ENCODE measurements at places on chromosomes 6 and 20. TPM values are rescaled to one million over a fixed set of nuclear protein-coding genes. Genes with fewer than 3 reads are reported as not detected.

DNA sequence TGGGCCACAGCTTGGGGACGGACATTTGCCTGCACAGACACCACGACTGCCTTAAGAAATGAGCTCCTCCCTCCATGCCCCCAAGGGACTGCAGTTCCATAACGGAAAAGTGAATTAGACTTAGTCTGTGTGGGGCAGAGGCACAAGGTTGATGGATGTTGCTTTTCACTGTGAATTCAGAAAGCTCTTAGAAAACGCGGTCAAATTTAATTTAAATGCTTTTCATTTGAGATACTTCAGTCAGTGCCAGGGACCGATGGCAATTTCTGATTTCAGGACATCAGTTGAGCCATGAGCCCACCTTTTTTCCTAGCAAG lies 356.4 kb downstream of the KIF16B start:
- ATAC-seq, result no peak

DNA sequence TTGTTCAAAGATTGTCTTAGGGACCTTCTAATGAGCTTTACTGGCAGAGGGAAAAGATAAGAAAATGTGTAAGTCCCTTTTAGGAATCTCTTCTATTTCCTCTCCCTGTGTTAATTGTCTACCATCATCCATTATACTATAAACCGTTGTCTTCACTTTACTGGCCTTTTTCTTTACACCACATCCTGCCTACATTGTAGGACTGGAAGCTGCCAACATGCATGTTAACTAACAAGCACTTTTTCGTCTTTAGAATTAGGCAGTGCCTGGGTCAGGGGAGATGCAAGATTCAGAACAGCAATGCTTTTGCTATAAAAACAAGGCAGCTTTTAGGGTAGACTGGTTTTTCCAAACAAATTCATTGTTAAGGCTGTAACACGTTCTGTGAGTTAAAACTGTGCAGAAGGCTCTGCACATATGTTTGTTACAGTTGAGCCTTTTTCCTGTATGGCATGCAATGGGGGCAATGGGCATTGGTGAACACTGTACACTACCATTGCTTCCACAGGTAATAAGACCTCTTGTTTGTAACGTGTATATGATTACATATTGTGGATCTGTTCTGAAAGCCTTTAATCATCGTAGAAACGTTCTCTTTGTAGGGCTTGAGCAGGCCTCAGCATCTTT lies 10.9 kb upstream of the PKIG start:
- no peak for ATAC-seq

DNA sequence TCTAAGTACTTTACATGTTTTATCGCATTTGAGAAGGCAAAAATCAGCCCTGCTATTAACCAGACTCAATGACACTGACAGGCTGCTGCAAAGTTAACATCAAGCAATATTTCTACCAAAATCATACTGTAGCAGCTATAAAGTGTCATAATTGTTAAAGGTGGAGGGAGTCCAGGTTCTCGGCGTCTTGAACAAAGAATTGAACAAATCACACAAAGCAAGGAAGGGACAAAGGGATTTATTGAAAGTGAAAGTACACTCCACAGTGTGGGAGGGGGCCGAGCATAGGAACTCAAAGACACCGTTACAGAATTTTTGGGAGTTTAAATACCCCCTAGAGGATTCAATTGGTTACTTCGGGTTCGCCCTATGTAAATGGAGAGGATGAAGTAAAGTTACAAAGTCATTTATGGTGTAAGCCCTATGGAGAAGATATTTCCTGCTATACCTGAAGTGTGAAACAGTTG lies 12.9 kb upstream of the ZNF391 start:
- no peak for ATAC-seq

DNA sequence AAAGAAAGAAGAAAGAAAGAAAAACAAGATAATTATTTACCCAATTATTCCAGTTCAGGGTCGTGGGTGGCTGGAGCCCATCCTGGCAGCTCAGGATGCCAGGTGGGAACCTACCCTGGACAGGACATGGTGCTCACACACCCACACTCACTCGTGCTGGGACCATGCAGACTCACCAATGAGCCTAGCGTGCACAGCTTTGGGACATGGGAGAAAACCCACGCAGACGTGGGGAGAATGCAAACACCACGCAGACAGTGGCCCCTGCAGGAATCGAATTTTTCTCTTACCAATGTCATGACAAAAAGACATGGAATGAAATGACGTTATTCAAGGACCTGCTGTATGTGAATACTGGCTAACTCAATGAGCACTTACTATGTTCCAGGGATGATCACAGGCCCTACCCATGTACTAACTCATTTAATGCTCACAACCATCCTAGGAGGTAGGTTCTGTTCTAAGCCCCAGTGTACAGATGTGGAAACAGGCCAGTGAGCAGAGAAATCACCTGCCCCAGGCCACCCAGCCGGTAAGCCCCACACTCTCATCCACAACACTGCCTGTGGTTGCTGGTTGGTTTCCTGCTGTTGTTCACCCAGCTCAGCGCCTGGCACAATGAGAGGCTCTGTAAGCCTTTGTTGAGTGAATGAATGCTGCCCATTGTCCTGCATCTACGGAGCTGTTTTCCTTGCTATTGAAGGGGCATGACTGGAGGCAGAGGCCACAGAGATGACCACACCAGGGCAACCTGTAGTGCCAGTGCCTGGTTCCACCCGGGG lies 6.8 kb upstream of the PI16 start:
- no peak for ATAC-seq

GRCh38 chr6:136772685-136773472 lies 19.4 kb downstream of the MAP3K5 start:
- no peak for ATAC-seq

- peak; percentile 85 for ATAC-seq
Observed at GRCh38 chr6:149925974-149926777, 3.3 kb upstream of the RAET1G start.

DNA sequence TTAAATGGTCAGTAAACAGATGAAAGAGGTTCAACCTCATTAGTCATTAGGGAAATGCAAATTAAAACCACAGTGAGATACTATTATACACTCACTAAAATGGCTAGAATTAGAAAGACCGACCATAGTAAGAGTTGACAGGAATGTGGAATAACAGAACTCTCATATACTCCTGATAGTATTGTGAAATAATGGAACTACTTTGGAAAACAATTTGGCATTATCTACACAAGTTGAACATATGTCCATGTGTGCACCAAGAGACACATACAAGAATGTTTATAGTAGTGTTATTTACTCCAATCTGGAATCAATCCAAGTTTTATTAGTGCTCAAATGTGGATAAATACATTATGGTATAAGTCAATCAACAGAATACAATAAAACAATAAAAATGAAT lies 59.6 kb downstream of the AK9 start:
- no peak for ATAC-seq

GRCh38 chr6:29025927-29026585 lies 18.9 kb downstream of the OR2W1 start:
- no peak for ATAC-seq

GRCh38 chr6:39424831-39425230 lies 102.3 kb upstream of the KCNK16 start:
- no peak for ATAC-seq

DNA sequence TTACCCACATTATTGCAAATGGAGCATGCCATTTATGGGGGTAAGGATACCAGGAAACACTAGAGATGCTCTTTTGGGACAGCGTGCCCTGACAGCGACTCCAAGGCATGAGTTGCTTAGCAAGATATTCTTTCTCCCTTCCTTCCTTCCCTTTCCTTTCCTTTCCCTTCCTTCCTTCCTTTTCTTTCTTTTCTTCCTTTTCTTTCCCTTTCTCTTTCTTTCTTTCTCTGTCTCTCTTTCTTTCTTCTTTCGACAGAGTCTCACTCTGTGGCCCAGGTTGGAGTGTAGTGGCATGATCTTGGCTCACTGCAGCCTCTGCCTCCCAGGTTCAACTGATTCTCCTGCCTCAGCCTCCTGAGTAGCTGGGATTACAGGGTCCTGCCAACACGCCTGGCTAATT lies 3.3 kb downstream of the MUCL3 start:
- no peak for ATAC-seq

- ATAC-seq, result no peak
Observed at GRCh38 chr20:37408302-37409193, 62.6 kb downstream of the SRC start.

The NCOA7 gene
- 28.6 TPM for total RNA-seq

- no peak for ATAC-seq
Observed at GRCh38 chr6:49097116-49097515, 365.9 kb downstream of the MMUT start.

- ATAC-seq, result no peak
Observed at GRCh38 chr6:109939654-109940053, 38.5 kb upstream of the GPR6 start.

- ATAC-seq, result no peak
Observed at GRCh38 chr6:30640481-30640880, 6.5 kb upstream of the C6orf136 start.

- no peak for ATAC-seq
Observed at GRCh38 chr20:61701401-61701800, 364.3 kb downstream of the TAF4 start.

DNA sequence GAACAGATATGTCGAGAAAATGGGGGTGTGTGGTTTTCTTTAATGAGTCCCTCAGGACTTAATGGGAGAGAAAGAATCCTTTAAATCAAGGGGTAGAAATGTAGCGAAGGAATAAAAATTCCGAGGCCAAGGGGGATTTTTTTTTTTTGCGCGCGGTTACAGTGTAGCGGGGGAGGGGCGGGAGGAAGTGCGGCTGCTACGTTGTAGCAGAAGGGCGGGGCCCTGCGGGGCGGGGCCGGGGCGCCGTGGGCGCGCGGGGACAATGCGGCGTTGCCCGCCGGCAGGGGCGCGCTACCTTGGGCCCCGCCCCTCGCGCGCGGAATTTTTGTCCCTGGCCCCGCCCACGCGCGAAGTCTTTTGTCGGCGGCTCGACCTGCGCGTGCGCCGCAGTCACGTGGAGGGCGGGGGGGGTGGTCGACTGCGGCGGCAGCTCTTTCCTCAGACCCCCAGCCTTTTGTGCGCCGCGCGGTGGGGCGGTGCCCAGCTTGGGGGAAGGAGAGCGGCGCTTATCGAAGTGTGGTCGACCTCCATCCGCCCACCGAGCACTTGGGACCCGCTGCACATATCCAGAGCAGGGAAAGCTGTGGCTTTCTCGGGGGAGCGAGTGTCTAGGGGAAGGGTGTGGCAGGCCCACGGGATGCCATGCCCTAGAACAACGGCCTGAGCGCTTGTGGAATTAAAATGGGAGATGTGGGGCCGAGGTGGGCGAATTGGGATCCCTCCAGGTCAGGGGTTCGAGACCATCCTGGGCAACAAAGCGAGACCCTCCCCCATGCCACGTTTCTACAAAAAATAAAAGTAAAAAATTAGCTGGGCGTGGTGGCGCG lies 1.3 kb downstream of the TUBB start:
- peak; percentile 55 for ATAC-seq

Data from gastroesophageal sphincter (tissue), 4 donors.